ENCODE measurements at places on chromosomes 3 and 15.

GRCh38 chr3:121232309-121233225 is 313.2 kb downstream of the POLQ start:
- no peak for DNase-seq

DNA sequence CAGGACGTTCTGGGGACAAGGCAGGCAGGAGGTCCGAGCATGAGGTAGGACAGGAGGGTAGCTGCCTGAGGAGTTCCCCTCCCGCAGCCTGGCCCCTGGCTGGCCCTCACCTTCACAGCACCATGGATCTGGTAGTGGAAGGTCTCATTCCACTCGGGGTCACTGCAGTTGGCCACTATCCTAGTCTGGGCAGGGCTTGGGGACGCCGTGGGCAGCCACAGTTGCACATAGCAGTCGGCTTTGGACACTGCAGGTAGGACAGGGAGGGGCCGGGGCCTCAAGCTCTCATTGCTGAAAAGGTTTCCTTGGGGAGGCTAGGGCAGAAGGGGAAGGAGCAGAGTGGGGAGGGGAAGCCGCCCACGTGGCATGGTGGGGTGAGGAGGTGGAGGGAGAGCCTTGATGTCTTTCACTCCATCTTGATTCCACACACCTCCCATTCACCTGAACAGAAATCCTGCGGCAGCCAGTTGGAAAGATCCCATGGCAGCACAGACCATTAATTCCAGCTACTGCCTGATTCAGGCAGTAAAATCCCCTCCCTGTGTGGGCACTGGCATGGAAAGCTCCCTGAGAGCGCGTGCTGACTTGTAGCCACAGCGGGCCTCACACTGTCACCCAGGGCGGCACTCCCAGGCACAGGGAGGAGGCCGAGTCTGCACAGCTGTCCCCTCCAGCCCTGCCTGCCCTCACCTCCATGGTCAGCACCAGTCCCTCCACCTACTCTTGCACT is 2.1 kb downstream of the PLA2G4F start:
- DNase-seq: no peak

DNA sequence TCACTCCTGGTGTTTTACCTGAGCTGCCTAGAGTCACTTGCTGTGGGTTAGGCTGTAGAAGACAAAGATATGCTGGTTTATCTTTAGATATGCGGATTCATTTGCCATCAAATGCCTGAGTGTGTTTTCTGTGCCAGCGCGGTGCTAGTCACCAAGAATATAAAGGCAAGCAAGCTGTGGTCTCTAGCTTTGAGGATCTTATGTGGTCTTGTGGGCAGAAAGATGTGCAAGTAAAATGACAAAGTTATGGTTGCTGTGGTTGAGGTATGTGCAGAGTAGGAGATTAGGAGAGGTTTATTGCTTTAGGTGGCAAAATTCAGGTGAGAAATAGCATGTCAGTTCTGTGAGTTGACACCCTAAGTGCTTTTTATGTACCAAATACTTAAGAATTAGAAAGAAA is 94.2 kb downstream of the CGNL1 start:
- DNase-seq: no peak

GRCh38 chr3:97949110-97949485 is 23.1 kb downstream of the RIOX2 start:
- no peak for DNase-seq

DNA sequence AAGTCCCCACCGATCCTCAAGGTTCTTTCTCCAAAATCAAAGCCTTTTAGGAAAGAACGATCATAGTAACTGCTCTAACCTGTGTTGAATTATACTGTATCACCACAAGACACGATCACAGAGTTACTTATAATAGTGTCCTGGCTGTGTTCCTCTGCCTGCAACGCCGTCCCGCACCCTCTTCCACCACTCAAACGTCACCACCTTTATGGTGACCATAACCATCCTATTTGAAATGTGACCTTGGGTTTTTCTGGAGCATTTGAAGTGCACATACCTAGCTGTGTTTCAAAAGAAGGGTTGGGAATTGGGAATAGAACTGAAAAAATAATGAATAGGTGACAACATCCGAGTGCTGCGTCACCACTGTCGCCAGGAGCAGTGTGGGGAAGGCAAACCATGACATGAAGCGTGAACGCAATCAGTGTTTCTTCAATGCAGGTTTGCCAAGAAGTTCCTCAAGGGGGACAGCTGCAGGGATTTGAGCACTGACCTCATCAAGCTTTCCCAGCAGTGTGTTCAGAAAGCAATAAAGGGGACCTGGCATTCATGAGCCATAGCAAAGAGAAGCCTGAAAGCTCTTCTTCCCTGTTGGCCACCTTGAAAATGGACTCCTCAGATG is 769 bp upstream of the SELENOS start:
- DNase-seq: no peak

DNA sequence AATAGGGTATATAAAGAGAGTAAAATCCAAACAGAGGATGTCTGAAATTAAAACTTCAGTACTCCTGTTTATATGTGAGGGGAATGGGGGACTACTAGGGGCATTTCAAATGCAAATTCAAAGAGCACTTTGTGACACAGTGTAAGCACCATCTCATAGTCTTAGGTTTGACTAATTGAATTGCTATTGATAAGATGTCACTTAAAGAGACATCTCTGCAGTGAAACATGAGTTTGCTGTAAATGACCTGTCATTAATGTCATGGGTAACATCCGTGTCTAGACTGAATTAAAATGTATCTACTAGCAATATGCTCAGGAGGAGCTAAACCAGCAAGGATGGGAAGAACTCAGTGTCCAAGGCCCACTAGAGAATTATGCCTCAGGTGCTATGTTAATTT is 41.0 kb downstream of the ROBO1 start:
- DNase-seq: no peak

DNA sequence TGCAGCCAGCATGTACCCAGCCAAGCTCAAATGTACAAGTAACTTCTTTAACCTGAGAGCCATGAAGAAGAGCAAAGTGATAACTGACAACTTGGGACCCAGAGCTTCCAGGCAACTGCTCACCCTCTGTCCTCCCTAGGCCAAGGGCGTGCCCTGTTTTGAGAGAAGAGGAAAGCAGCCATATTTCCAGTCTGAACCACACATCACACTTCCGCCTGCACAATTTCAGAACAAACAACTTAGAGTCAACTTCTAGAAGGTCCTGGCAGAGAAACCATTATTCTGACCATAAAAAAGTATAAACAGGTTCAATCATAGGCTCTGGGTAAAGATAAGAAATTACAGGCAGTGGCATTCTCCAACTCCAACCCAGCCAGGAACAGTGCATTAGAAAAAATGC is 50.1 kb downstream of the ITGB5 start:
- DNase-seq: no peak

DNA sequence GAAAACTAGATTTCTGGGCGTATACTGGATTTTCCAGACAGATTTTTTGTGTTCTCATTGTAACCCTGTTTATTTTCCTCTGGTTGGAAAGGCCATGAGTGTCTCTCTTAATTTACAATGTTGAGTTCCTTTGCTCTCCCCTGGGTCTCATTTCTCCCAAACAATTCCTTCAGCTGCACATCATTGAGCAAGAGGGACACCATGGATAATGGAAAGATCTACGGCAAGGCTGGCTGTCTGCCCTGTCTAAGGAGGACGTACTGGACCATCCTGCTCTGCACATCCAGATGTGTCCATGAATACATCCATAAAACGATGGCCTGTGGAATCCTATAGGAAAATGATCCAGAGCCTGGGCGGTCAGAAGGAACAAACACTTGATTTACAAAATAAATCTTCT is 258.1 kb upstream of the MCTP2 start:
- DNase-seq: no peak

- peak; percentile 85 for DNase-seq
These were observed 6.4 kb downstream of the CADM2 start for GRCh38 chr3:84965141-84965540.

DNA sequence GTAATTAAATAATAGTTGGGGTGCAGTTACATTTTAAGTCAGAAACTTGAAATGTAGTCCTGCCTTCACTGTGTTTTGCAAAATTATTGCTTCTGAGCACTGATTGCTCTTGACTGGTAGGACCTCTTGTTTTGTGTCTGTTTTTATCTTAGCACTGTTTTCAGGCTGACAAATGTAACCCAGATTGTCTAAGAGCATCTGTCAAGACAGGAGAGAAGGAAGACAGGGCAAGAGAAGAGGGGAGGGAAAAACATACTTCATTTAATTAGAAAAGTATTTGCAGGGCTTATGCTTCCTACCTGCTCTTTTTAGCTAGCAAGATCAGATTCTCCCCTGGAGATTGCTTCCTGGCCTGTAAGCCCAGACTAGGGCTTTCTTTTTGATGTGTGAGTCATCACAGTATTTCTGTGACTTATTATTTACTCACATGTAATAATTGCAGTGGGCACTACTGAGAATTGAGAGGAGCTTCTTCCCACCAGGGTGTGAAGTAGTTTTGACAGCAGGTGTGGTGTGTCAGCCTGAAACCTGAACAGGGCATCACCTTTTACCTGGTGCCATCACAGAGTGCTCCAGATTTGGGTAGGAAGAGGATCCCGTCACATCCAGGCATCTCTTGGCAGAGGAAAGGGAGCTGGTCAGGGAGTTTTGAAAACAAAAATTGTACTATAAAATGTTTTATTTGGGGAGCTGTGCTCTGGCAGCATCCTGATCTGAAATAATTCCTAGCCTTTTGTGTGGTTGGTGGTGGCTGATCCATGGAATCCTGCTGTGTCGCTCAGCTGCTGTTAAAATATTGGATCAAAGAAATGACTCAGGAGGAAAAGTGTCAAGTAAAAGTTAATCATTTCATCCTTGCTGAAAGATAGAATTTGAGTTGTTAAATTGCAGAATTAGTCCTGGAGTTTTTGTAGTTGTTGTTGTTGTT is 98.2 kb downstream of the TMEM108 start:
- DNase-seq: no peak

DNA sequence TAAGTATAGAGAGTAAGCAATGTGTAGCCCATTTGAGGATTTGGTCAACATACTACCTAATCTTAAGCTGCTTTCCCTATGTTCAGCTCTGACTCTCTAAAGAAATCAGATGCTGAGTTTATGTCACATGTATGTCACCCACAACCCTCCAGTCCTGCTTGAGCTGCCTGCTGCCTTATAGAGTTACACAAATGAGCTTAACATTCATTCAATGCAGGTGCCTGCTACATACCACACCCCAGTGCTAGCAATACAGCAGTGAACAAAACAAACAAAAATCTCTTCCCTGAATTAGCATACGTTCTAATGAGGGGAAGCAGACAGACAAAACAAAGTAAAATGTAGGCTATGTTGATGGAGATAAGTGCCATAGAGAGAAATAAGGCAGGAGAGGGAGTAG is 93.0 kb downstream of the HHLA2 start:
- DNase-seq: no peak

DNA sequence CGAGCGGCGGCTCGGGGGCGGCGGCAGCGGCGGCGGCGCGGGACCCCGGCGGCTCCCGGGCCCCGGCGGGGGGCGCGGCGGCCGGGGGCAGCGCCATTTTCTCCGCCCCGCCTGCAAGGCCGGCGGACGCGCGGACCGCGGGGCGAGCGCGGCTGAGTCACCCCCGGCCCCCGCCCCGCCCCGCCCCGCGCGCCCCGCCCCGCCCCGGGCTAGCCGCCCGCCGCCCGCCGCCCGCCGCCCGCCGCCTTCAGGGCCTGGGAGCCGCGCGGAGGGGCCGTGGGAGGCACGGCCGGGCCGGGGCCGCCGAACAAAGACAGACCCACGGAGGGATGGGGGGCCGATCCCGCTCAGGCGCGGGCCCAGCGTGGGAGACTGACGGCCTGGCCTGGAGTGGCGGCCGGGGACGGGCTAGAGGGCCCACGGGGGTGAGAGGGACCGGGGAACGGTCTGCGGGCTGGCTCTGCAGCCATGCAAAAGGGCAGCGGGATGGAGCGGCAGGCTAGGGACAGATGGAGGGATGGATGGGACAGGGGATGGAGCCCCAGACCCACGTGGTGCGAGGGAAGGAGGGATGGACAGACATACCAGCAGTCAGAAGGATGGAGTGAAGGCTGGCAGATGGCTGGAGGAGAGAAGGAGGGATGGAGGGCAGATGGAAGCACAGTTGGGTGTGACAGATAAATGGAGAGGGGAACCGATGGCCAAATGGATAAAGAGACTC is at the start of gene EIF4E3:
Gene EIF4E3 (minus strand): TSS at position 132 of the 721 bp plus-strand sequence. CDS start 35 bp downstream, at position 97.
- DNase-seq: no peak

DNA sequence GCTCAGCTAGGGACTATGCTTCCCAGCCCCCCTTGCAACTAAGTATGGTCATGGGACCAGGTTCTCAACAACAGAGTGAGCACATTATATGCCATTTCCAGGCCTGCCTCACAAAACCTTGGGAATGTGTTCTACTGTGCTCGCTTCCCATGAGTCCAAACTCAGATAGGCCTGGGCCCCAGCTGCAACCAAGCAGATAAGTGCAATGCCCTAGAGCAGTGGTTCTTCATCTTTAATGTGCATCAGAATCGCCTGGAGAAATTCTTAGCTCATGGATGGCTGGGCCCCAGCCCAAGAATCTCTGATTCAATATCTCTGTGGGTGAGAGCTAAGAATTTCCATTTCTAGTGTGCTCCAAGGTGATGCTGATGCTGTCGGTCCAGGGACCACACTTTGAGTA is 27.5 kb upstream of the TBC1D21 start:
- DNase-seq: no peak

DNA sequence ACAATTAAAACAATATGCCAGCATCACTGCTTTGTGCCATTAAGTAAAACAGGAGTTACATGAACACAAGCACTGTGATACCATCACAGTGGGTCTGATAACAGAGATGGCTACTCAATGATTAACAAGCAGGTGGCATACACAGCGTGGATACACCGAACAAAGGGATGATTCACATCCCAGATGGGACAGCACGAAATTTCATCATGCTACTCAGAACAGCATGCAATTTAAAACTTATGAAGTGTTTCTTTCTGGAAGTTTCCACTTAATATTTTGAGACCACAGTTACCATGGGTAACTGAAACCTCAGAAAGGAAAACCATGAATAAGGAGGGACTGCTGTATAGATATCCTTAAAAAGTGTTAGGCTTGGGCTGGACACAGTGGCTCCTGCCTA is 44.5 kb downstream of the SLC24A1 start:
- peak; percentile 85 for DNase-seq

DNA sequence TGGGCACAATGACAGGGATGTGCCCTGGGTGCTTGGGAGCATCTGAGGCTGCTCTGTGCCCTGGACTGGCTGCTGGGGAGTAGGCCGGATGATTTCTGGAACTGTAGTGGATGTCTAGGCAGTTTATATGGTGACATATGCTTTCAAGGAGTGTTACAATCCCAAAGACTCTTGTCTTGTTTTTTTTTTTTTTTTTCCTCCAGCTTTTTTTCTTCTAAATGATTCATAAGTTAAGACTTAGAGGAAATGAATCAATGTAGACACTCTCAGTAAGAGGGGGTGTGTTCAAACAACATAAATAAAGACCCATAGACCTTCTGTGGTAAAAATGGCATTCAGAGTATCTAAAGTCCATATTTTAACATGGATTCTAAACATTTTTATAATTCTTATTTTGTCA is 706.1 kb upstream of the GOLIM4 start:
- DNase-seq: no peak

GRCh38 chr15:93286446-93286845 is 197.4 kb upstream of the RGMA start:
- no peak for DNase-seq

DNA sequence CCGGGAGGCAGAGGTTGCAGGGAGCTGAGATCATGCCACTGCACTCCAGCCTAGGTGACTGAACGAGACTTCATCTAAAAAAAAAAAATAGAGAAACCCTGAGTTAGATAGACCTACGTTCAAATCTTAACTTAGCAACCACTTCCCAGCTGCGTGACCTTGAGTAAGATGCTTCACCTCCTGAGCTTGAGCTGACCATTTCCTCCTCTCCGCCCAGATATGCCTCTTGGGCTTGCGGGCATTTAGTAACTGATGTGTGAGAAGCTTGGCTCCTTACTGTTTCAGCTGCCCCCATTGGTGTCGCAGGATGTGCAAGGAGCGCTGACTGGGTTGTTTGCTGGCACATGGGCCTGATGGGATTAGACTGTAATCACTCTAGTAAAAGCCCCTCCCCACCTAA is 26.9 kb upstream of the ATG7 start:
- no peak for DNase-seq

All from pons (tissue), 1 donor.